ENCODE measurements at places on chromosomes 4 and X.

- DNase-seq, result no peak
Observed at GRCh38 chr4:187172340-187172761, 448.7 kb upstream of the FAT1 start.

DNA sequence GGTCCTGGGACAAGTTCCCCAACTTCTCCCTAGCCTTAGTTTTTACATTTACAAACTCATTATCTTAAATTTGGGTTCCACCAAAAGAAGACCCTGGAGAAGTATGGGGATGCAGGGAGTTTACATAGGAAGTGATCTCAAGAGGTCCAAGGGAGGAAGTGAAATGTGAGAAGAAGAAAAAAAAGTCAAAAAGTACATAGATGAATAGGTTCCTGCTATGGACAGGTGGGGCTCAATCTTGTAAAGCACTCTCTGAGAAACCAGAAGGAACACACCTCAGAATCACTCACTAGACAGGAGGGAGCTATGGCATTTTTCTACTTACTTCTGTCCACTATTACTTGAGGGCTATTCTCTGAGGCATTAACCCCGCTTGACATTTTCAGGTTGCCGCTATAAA, 56.6 kb downstream of the ARHGAP6 start:
- no peak for DNase-seq

DNA sequence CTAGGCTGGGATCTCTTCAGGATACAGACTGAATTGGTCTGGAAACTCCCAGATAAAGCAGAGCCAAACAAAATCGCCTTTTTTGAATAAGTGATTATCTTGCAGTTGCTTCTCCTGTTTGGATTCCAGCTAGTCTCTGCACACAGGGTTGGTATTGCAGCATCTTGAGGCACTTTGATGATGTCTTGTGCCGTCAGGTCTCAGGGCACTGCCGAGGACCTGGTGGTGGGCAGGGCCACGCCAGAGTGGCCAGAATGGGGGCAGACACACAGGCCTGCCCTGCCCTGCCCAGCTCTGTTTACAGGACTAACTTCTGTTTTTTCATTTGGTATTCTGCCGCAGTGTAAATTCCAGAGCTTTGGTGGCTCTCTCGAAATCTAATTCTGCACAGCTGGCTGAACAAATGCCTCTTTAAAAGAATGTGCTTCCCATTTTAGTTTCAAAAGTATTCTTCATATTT, 276.1 kb downstream of the NR3C2 start:
- no peak for DNase-seq

DNA sequence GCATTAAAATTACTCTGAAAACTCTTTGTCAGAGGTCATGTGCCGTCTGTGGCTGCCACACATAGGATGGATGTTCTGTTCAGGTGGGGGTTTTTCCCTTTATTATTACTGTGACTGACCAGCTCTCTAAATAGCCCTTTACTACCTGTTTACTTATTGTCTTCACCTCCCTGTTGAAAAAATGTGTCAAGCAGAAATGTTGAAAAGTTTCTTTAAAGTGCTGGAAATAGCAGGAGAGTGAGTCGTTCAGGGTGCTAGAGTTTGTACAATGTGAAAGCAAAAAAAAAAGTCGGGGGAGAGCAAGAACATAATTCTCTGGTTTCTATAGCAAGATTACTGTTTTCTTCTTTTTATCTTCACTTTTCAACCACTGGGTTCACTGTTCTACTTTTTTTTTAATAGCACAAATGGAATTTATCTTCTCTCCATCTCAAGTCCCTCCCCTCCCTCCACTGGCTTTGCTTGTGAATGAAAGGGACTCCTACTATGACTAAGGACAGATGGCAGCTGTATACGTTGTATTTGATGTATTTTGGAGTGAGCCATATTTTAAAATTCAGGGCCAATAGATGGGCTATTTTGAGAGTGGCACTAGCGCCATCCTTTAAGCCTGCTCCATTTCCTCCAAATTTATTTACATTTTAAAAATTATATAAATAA, 33.3 kb downstream of the ARX start:
- no peak for DNase-seq

DNA sequence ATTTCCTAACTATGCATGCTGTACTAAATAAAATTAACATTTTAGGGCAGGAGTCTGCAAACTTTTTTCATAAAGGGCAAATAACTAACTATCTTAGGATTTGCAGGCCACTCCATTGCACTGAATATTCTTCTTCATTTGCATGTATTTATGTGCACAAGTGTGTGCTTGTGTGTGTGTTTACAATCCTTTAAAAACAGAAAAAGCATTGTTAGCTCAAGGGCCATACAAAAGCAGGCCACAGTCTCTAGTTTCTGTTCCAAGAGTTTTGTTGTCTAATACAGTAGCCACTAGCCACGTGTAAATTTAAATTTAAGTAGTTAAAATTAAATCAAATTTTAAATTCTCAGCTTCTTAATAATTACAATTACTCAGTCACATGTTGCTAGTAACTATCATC, 621.8 kb downstream of the TMA16 start:
- DNase-seq, result no peak

- no peak for DNase-seq
Observed at GRCh38 chr4:55343887-55344286, 2.2 kb upstream of the SRD5A3 start.

GRCh38 chr4:2943364-2944090, 19.7 kb downstream of the NOP14 start:
- no peak for DNase-seq

DNA sequence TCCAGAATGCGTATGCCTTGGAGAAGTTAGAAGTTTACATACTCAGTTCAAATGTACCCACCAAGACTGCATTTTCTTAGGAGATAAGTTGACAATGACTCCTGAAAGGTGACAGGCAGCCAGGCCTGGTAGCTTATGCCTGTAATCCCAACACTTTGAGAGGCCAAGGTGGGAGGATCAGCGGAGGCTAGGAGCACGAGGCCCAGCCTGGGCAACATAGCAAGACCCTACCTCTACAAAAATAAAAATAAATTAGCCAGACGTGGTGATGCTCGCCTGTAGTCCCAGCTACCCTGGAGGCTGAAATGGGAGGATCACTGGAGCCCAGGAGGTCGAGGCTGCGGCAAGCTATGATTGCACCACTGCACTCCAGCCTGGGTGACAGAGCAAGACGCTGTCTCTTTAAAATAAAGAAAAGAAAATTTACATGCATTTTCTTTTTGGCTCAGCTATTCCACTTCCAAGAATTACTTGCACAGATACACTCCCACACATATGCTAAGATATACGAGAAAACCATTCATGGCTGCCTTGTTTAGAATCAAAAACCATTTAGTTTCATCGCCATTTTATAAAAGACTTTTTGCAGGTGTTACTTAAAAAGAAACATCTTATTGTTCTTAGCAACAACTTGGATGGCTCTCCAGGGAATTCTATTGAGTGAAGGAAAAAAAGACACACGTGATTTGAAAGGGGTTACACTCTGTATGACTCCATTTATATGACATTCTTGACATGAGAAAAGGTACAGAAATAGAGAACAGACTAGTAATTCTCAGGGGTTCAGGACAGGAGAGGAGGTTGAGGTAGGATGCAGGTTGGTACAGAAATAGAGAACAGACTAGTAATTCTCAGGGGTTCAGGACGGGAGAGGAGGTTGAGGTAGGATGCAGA, 66.3 kb downstream of the DHRSX start:
- DNase-seq, result no peak

- DNase-seq, result no peak
Observed at GRCh38 chrX:54640736-54641135, 110.7 kb downstream of the GNL3L start.

DNA sequence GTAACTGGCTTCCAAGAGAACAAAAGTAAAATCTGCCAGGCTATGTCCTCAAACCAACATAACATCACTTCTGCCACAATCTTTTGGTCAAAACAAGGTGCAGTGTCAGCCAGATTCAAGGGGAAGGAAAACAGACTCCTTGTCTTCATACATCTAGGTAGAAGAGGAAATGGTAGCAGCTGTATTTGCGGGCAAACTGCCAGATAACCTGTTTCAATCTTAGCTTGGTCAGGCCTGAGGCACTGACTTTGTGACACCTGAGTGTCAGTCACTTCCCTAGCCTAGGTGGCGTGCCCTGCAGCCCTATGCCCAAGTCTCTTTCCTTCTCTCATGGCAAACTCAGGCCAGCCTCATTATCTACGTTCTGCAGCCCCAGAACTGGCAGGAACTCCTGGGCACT, 146.2 kb upstream of the JADE1 start:
- DNase-seq, result peak; percentile 26

DNA sequence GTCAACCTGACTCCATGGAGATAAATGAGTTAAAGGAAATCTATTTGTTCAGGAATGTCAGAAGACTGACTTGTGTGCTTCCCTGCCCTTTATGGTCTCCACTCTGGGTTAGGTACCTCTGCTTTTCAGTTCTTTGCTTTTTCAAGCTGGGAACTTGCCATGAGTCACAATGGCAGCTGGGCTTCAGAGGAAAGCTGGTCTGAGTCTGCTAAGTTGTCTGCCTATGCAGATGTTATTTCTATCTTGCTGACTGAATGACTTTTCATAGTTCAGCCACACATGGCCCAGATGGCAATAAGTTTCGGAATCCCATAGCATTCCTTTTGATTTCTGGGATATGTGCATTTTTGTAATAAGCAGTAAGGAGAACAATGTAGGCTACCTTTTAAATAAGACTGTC, 337.9 kb upstream of the FGF13 start:
- DNase-seq, result no peak

DNA sequence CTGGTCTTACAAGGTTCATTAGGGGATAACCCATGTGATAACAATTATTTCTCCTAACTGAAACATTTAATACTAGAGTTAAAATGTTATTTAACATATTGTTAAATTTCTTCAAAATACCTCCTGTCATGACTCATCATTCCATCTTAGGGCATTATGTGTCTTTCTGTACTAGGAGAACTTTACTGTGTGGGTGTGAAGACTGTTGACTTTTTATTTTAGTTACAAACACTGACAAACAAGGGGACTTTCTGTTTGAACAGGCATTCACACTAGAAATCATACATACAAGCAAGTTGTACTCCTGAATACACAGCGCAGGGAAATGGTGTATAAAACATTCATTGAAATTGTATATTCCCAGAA, 175.9 kb downstream of the FBXW7 start:
- DNase-seq, result no peak

GRCh38 chr4:38002451-38003071, 42.4 kb downstream of the PTTG2 start:
- DNase-seq, result no peak

GRCh38 chrX:10011991-10012390, 44.8 kb downstream of the CLDN34 start:
- no peak for DNase-seq
